Fibroblast of lung (primary cell): ENCODE measurements at places on chromosomes 1 and 21. TPM values are rescaled to one million over a fixed set of nuclear protein-coding genes. Genes with fewer than 3 reads are reported as not detected.

Gene PTPRU
- 0.58 and 1.4 TPM in 2 replicates for polyA plus RNA-seq

- H3K4me1 ChIP-seq: peaks cover 28% of the 10 kb centered on the region
- DNase-seq: no peak
- H3K4me3 ChIP-seq: no peak overlapping the region
- H3K27me3 ChIP-seq: no peaks in the 10 kb centered on the region
- H3K27ac ChIP-seq: no peak overlapping the region
- H3K36me3 ChIP-seq: peaks cover 21% of the 10 kb centered on the region
Observed at GRCh38 chr21:34820051-34820450, 151.3 kb downstream of the CLIC6 start.

- peaks cover 2% of the 10 kb centered on the region for H3K4me1 ChIP-seq
- no peak overlapping the region for H3K27ac ChIP-seq
- H3K4me3 ChIP-seq: peak overlapping the region; percentile 56
- peaks cover 57% of the 10 kb centered on the region for H3K27me3 ChIP-seq
Observed at GRCh38 chr1:24929398-24930259, 447 bp downstream of the RUNX3 start.

DNA sequence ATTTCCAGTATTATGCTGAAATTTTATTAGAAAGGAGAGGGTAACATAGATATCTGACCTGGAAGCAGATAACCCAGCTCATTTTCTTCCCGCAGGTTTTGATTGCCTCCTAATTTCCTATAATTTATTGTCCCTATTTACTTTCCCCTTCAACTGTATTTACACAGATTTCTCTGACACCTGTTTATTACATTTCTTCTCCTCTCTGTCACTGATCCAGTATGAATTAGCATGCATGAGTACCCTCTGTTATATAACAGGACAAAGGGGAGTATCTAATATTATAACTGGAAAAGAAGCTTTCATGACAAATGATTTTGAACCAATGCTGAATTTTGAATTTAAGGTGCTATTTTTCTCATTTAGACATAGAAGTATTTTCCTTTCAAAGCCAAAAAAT lies 37.4 kb downstream of the DENND1B start:
- no peak overlapping the region for H3K27ac ChIP-seq
- no peaks in the 10 kb centered on the region for H3K27me3 ChIP-seq
- no peaks in the 10 kb centered on the region for H3K4me1 ChIP-seq
- DNase-seq: no peak
- no peak overlapping the region for H3K4me3 ChIP-seq
- H3K36me3 ChIP-seq: no peaks in the 10 kb centered on the region

GRCh38 chr1:241464985-241465384 lies 54.6 kb downstream of the FH start:
- H3K4me3 ChIP-seq: no peak overlapping the region
- no peaks in the 10 kb centered on the region for H3K4me1 ChIP-seq
- H3K27ac ChIP-seq: no peak overlapping the region
- H3K27me3 ChIP-seq: no peaks in the 10 kb centered on the region

DNA sequence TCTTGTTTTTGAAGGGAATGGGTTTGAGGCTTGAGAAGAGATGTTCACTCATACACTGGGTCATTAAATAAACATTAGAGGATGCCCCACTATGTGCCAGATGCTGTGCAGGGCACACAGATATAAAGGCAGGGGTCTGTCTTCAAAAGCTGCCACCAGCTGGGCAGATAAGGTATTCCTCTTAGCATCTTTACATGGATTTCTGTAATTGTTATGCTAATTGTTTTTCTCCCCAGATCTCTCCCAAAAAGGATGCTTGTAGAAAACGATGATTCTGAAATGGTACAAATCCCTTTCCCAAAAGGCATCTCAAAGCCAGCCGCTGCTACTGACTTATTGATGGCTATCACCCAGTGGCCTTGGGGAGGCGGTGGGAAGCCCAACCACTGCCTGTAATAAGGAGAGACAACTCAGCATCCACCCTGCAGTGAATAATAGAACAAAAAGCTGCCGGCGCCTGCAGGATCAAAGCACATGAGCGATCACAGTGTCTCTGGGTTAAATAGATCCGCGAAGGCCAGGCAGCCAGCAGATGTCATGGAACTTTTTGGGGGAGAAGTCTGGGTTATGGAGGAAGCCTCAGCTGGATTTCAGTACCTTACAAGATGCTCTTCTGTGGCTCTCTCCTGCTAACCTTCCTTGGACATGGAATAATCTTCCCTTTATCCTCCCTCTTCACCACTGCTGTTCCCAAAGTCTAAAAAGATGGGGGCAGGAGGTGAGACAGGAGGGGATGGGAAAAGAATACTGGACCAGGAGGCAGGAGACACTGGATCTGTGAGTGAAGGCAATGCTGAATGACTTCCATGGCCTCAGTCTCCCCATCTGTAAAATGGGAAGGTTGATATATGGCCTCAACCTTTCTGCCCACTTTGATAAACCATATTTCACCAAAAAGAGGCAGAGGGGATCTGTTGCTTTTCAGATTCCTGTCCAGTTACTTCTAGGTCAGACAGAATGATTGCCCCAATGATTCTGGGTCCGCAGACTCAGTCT lies 54.8 kb upstream of the CD34 start:
- no peak for DNase-seq
- peaks cover 10% of the 10 kb centered on the region for H3K4me1 ChIP-seq
- H3K36me3 ChIP-seq: no peaks in the 10 kb centered on the region

DNA sequence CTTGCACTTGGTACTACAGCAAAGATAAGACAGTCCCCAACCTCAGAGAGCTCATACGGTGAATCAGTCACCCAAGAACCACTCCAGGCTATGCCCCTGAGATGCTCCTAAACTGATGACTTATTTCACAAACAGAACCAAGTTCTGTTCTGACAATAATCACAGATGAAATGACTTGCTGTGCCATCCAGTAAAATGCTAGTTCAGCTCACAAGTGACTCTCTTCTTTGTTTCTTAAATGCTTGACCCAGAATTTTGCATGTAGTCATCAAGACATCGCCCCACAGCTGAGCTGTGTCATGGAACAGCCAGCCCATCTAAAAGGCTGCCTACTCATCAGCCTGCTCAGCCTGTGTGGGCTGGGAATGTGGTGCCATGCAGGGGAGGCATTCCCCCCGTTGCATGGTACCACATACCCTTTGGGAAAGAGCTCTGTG lies 6.1 kb upstream of the SLC19A2 start:
- H3K27me3 ChIP-seq: no peaks in the 10 kb centered on the region
- no peak overlapping the region for H3K27ac ChIP-seq
- H3K4me1 ChIP-seq: peaks cover 3% of the 10 kb centered on the region

GRCh38 chr1:155309423-155310021 lies 856 bp downstream of the FDPS start:
- H3K27ac ChIP-seq: peak overlapping the region; percentile 89
- no peak for DNase-seq
- peak overlapping the region; percentile 68 for H3K4me3 ChIP-seq
- H3K36me3 ChIP-seq: peaks cover 9% of the 10 kb centered on the region

DNA sequence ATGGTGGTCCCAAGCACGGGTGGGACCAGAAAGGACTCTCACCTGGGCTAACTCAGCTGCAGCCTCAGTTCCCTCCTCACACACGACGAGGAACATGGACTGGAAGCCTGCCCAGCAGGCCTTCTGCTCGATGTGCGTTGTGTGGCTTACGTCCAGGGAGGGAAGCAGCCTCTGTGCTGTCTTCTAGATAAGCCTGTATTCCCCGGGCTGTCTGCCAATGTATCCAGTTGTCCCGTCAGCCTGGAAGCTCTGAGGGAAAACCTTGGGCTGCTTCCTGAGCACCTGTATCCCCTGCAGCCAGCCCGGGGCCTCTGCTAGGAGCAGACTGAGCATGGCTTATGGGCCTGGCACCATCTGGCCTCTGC lies 10.5 kb downstream of the PCSK9 start:
- H3K27me3 ChIP-seq: peaks cover 3% of the 10 kb centered on the region
- DNase-seq: peak; percentile 62
- H3K4me3 ChIP-seq: no peak overlapping the region
- H3K4me1 ChIP-seq: no peaks in the 10 kb centered on the region

GRCh38 chr1:40783001-40783905 lies at the start of gene KCNQ4:
TSS of gene KCNQ4 (plus strand) at chr1:40783787. CDS start at chr1:40784094, 307 bp downstream.
- DNase-seq: peak; percentile 17
- peaks cover 2% of the 10 kb centered on the region for H3K4me1 ChIP-seq
- no peaks in the 10 kb centered on the region for H3K36me3 ChIP-seq
- no peak within 1 kb of the TSS for H3K27ac ChIP-seq
- H3K4me3 ChIP-seq: no peak within 1 kb of the TSS

GRCh38 chr1:51648180-51649109 lies 31.6 kb downstream of the OSBPL9 start:
- H3K36me3 ChIP-seq: no peaks in the 10 kb centered on the region
- H3K4me3 ChIP-seq: peak overlapping the region; percentile 6
- peak; percentile 89 for DNase-seq

DNA sequence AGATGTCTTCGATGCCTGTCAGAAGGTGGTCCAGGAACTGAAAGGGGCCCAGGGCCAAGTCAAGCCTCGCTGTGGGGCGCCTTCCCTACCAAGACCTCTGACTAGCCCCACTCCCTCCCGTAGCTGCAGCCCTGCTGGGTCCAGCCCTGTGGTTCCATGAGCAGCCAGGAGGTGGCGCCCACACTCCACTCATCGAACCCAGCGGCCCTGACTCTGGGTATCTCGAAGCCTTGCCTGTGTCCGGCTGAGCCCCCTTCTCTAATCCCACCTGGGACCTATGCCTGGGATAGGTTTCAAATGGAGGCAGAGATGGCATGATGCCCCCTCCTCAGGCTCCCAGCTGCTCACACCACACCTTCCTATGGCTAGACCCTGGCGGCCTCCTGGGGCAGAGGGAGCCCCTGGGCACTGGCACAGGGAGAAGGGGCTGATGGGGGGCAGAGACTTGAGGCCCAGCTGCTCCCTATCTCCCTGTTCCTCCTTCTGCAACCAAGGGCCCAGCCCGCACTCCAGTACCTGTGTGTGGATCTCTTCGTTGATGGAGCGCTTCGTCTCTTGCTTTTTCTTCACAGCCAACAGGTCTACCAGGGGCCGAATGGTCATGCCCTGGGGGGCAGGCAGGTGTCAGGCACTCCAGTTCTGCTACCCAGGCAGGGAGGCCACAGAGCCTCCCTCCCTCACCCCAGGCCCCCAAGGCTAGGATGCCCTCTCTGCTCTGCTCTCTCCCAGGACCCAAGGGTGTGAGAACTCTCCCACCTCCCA lies 52.0 kb downstream of the SLC9A1 start:
- no peak overlapping the region for H3K4me3 ChIP-seq
- DNase-seq: peak; percentile 46
- H3K36me3 ChIP-seq: peaks cover 8% of the 10 kb centered on the region
- H3K27ac ChIP-seq: no peak overlapping the region

- H3K27me3 ChIP-seq: peaks cover 9% of the 10 kb centered on the region
- H3K27ac ChIP-seq: no peak overlapping the region
- H3K4me1 ChIP-seq: no peaks in the 10 kb centered on the region
Observed at GRCh38 chr1:20125100-20125499, 5.8 kb upstream of the PLA2G2D start.

GRCh38 chr1:206117151-206117948 lies at the start of gene AVPR1B:
TSS of gene AVPR1B (minus strand) at chr1:206117388. CDS start at chr1:206116890, 498 bp downstream.
- no peaks in the 10 kb centered on the region for H3K4me1 ChIP-seq
- peaks cover 29% of the 10 kb centered on the region for H3K27me3 ChIP-seq
- H3K36me3 ChIP-seq: no peaks in the 10 kb centered on the region
- H3K4me3 ChIP-seq: no peak within 1 kb of the TSS

Gene PLA2G4A
- polyA plus RNA-seq: 2.8 and 5.8 TPM in 2 replicates

Gene TNN
- not detected in 2 replicates for polyA plus RNA-seq

GRCh38 chr1:30413606-30414005 lies 309.8 kb downstream of the MATN1 start:
- H3K4me3 ChIP-seq: no peak overlapping the region
- no peaks in the 10 kb centered on the region for H3K36me3 ChIP-seq
- no peak overlapping the region for H3K27ac ChIP-seq
- no peak for DNase-seq
- H3K4me1 ChIP-seq: no peaks in the 10 kb centered on the region

DNA sequence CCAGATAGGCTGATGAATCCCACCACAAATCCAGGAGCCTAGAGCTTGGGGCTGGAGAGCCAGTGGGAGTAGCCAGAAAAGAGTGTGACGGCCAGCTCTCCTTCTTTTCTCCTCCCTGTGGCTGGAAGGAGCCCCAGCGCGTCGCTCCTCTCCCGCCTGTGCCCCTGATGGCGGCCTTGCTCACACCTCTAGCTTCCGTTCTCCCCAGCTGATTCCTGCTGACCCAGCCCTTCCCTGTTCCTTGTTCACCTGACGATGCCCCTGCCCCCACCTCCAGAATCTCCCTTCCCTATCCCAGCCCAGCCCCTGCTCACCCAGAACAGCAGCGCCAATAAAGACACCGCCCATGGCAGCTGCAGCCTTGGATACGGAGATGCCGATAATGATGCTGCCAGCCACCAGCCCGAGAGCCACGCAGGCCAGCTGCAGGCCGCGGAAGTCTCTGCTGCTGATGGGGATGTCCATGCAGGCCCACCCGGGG lies 656 bp downstream of the KNCN start:
- H3K36me3 ChIP-seq: no peaks in the 10 kb centered on the region
- no peaks in the 10 kb centered on the region for H3K4me1 ChIP-seq
- H3K27ac ChIP-seq: no peak overlapping the region
- DNase-seq: no peak
- H3K27me3 ChIP-seq: peaks cover 14% of the 10 kb centered on the region
- no peak overlapping the region for H3K4me3 ChIP-seq

Gene SPRR2B
- not detected in 2 replicates for polyA plus RNA-seq

DNA sequence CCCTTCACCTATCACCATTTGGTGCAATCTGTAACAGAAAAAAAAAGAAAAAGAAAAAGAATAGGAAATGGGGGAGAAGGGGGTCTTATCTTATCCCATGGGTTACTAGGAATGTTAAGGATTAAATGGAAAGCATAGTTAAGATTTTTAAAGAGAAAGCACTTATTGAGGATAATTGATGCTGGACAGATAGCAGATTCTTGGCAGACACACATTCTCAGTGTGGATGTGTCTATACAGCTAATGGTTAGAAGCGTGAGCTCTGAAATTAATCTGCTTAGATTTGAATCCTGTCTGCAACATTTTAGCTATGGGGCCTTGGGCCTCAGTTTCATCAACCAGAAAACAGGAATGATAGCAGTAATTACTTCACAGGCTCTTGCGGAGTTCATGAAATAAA lies 67.1 kb downstream of the SSBP3 start:
- peaks cover 28% of the 10 kb centered on the region for H3K4me1 ChIP-seq
- H3K27me3 ChIP-seq: no peaks in the 10 kb centered on the region
- H3K4me3 ChIP-seq: no peak overlapping the region

GRCh38 chr1:225897595-225898514 lies 8.9 kb upstream of the LEFTY1 start:
- H3K36me3 ChIP-seq: no peaks in the 10 kb centered on the region
- H3K4me1 ChIP-seq: no peaks in the 10 kb centered on the region

Gene NECTIN4
- polyA plus RNA-seq: 0.07 and 0.16 TPM in 2 replicates

Gene IL24
- 0.54 TPM in 1 of 2 replicates, not detected in the other for polyA plus RNA-seq

Gene NPHS2
- not detected in 2 replicates for polyA plus RNA-seq

DNA sequence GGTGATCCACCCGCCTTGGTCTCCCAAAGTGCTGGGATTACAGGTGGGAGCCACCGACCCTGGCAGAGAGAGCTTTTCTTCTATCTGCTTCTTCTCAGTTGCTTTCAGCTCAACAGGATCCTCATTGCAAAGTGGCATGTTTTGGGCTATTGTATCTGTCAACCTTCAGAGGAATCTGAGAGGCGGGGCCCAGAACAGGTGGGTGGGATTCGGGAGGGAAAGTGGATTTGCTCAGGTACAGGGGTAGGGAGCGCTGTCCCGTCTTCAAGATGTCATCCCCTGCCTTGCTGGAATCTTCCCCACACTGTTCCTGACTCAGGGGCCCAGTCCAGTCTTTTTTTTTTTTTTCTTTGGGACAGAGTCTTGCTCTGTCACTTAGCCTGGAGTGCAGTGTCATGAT lies 26.9 kb upstream of the RCC2 start:
- no peak for DNase-seq
- no peaks in the 10 kb centered on the region for H3K27me3 ChIP-seq
- H3K4me1 ChIP-seq: no peaks in the 10 kb centered on the region
- no peaks in the 10 kb centered on the region for H3K36me3 ChIP-seq
- no peak overlapping the region for H3K27ac ChIP-seq

- no peaks in the 10 kb centered on the region for H3K4me1 ChIP-seq
- no peaks in the 10 kb centered on the region for H3K27me3 ChIP-seq
- no peaks in the 10 kb centered on the region for H3K36me3 ChIP-seq
- H3K27ac ChIP-seq: no peak overlapping the region
Observed at GRCh38 chr1:167429612-167430011, 88.7 kb downstream of the CD247 start.

Gene CD1E
- polyA plus RNA-seq: not detected in 2 replicates

Gene CACHD1
- polyA plus RNA-seq: 2.9 TPM in 2 replicates
